ENCODE measurements at places on chromosomes 3 and 15. TPM values are rescaled to one million over a fixed set of nuclear protein-coding genes. Genes with fewer than 3 reads are reported as not detected.

DNA sequence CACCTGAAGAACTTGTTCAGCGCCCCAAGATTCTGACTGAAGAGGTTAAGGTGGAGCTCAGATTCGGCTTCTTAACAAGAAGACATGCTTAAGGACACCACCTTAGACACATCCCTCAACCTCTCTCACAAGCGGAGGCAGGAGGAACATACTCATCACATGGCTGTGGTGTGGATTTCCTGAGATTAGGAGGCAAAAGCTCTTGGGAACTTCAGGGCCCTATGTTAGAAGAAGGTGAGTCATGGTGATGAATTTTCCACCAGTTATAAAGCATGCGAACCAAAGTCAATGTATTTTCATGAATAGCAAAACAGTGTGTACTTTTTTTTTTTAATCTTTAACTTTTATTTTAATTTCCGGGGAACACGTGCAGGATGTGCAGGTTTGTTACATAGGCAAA, 212.2 kb upstream of the SUCLG2 start:
- no peak overlapping the region for H3K27ac ChIP-seq
- no peaks in the 10 kb centered on the region for H3K36me3 ChIP-seq
- DNase-seq, result no peak
- no peaks in the 10 kb centered on the region for H3K27me3 ChIP-seq
- H3K4me1 ChIP-seq, result no peaks in the 10 kb centered on the region

- H3K4me1 ChIP-seq, result no peaks in the 10 kb centered on the region
- 0 out of 2 replicates have a peak, but pooled peaks cover 7% of the 10 kb centered on the region for H3K27me3 ChIP-seq
- no peak overlapping the region for H3K27ac ChIP-seq
- H3K36me3 ChIP-seq, result no peaks in the 10 kb centered on the region
These were observed 44.6 kb upstream of the PGPEP1L start for GRCh38 chr15:99052205-99052604.

Gene GHSR
- total RNA-seq, result 1.0 TPM

Gene MEIS2
- 18.1 TPM for total RNA-seq
